Activated CD4-positive, alpha-beta T cell treated with anti-CD3 and anti-CD28 coated beads, Interleukin-2, amount 10 ng/mL, durations not matched to agents 7 days and 5 days (primary cell): ENCODE measurements at places on chromosomes 6 and 20.

- DNase-seq, result no peak
These were observed 175.9 kb downstream of the SOX4 start for GRCh38 chr6:21769405-21769861.

DNA sequence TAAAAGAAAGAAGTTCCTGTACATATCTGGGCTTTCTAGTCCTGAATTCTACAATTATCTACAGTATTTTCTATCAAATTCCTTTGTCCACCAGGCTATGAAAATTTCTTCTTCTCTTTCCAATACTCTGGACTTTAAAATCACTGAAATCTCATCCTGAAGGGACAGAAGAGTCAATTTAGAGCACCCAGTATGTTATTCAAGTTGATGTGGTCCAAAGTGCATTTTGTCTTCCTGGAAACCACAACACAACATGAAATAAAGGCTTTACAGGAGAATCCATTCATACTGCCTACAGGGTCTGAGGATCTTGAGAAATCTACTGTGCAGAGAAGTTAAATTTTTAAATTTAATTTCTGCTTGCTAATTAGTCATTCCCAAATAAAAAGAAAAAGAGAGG, 94.9 kb upstream of the ADGRF1 start:
- DNase-seq, result no peak

- DNase-seq, result no peak
These were observed 157.2 kb downstream of the CD83 start for GRCh38 chr6:14274546-14275492.

- peak; percentile 49 for DNase-seq
These were observed 38.5 kb downstream of the DLGAP4 start for GRCh38 chr20:36344517-36345132.

DNA sequence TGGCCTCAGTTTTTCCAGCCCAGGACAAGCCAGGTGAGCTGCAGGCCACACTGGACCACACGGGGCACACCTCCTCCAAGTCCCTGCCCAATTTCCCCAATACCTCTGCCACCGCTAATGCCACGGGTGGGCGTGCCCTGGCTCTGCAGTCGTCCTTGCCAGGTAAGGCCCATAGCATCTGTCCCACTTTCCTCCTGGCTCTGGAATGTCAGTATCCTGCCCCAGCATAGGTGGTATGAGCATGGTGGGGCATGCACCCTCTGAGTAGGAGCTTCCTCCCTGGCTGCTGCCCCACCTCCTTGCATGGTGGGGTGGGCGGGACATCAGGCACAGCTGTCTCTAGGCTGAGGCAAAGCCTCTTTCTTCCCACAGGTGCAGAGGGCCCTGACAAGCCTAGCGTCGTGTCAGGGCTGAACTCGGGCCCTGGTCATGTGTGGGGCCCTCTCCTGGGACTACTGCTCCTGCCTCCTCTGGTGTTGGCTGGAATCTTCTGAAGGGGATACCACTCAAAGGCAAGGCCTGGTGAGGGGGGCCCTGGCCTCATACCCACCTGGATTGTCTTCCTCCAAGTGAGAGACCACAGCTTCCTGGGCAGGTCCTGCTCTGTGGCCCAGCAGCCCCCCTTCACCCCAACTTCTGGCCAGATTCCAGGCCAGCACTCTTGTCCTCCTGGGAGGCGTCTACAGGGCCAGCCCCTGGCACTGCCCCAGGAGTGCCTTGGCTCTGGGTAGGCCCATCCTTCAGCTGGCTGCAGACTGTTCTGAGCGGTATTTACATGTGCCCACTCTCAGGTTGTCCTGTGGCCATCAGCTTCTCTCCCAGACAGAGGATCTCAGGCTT, 9.1 kb downstream of the PI16 start:
- DNase-seq, result peak; percentile 56

GRCh38 chr6:82143041-82143481, 104.5 kb downstream of the IBTK start:
- no peak for DNase-seq

- DNase-seq, result no peak
These were observed 2.4 kb downstream of the GMPR start for GRCh38 chr6:16240589-16241320.

GRCh38 chr6:100426241-100426640, 38.5 kb downstream of the SIM1 start:
- no peak for DNase-seq

GRCh38 chr6:24148154-24148570, 22.1 kb downstream of the NRSN1 start:
- DNase-seq, result no peak

- no peak for DNase-seq
These were observed 346.2 kb upstream of the IMPG1 start for GRCh38 chr6:76418560-76419223.

DNA sequence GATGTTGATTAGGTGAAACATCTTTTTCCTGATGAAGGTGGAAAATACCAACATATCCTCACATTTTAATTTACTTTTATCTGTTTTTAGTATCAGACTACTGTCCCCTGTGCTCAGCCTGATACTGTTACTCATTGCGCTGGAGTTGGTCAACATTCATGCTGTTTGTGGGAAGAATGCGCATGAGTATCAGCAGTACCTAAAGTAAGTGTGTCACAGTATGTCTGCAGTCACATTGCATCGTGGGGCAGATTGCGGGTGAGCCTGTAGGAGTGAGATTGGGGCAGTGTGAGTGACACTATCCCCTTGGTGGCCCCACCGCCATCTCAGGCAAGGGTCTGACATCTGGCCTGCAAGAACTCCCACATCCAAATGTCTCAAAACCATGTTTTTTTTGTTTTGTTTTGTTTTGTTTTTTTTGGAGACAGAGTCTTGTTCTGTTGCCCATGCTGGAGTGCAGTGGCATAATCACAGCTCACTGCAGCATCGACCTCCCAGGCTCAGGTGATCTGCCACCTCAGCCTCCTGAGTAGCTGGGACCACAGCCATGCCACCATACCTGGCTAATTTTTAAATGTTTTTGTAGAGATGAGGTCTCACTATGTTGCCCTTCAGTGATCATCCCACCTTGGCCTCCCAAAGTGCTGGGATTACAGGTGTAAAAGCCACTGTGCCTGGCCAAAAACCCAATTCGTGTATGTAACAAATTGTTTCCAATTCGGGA, 27.8 kb downstream of the ERMARD start:
- DNase-seq, result no peak

DNA sequence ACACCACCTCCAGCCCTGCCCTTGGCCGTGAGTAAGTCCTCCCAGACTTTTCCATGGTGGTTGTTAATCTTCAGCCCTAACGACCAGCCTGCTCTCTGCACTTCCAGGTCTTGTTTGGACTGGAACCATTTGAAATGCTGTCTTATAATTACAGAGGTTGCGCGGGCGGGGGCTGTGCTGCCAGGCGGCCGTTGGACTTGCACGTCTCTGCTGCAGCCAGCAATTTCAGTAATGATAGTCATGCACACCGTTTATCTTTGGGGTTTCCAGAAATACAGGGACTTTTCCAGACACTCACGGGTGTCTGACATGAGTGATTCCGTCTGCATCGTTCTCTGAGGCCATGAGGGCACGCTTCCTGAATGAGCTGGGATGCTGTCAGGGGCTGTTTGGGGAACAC, 118.2 kb downstream of the BMP7 start:
- no peak for DNase-seq

GRCh38 chr6:145963216-145964068, 716 bp downstream of the SHPRH start:
- peak; percentile 35 for DNase-seq

DNA sequence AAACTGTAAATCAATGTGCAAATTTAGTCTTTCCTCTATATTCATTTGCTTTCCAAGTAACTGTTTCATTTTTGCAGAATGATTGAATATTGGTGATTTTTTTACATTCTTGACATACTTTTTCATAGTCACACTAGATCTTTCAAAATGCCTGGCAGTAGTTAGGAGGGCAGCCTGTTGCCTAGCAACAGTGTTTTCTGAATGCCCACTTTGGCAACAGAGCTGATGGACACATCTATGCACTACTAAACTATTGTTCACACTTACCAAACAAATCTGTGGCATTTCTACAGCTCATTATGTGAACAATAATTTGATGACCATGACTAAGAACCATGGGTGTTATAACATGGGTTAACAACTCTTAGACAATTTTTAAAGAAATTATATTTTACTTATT, 438.0 kb upstream of the IMPG1 start:
- DNase-seq, result no peak

GRCh38 chr6:145707397-145707796, 27.9 kb downstream of the EPM2A start:
- no peak for DNase-seq

GRCh38 chr6:42220807-42221206, 3.1 kb upstream of the MRPS10 start:
- no peak for DNase-seq

DNA sequence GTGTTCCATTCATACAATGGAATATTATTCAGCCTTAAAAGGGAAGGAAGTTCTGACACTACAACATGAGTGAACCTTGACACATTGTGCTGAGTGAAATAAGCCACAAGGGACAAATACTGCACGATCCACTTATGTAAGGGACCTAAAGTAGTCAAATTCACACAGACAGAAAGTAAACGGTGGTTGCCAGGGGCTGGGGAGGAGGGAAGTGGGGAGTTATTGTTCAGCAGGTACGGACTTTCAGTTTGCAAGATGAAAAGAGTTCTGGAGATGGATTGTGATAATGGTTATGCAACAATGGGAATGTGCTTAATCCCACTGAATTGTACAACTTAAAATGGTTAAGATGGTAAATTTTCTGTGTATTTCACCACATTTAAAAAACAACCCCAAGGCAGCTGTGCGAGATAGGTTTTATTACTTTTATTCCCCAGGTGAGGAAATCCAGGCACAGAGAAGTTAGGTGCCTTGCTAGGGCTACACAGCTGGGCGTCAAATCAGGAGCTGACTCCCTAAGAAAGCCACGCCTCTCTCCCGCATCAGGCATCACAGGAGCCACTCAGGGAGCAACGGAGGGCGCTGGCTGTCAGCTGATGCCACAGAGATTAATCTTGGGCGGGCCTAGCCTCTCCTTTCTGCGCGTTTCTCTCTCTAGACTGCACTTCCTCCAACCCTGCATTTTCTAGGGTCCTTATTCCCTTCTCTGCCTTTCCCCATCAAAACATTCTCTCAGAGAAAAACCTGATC, 9.3 kb upstream of the TRAF3IP2 start:
- no peak for DNase-seq

DNA sequence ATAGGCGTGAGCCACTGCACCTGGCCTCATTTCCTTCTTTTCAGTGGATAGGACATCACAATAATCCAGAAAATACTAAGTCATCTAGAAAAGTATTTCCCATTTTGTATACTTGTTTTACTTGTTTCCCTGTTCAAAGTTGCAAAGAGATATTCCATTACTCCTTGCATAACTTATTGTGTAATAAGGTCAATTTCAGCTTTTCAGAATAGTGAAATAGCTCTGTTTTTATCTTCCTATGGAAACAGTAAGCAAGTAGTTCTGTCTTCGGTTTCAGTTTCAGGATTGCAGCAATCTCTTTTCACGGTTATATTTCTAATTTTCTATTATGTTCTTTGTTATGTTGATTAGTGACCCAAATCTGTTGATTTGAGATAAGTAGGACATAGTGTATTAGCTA, 6.0 kb downstream of the STX11 start:
- no peak for DNase-seq

- peak; percentile 38 for DNase-seq
These were observed 368.9 kb upstream of the JARID2 start for GRCh38 chr6:14876778-14877613.

- DNase-seq, result no peak
These were observed 43.2 kb downstream of the TFEB start for GRCh38 chr6:41692080-41692675.

DNA sequence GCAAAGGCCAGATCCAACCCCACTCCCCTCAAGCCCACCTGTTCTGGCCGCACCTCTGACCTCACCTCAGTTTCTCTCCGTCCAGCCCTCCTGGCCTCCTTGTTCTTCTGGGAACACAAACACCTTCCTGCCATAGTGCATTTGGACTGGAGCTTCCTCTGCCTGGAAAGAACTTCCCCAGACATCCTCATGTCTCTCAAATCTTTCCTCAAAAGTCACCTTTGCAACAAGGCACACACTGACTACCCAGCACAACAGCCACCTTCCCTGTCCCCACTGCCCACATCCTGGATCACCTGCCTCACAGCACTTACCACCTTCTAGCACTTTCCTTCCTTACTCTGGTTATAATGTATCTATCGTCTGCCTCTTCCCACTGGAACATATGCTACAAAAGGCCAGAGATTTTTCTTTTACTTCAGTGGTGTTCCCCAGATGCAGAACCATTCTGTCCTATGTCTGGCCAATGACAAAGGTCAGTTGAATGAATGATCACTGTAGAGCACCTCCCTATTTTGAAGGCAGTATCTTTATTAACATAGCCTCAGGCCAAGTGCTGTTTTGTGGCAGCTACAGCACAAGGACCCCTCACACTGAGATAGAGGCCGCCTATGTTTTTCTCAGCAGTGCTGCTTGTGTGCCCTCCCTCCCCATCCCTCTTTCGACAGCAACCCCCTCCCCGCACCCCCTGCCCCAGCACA, 4.1 kb downstream of the HLA-B start:
- no peak for DNase-seq

DNA sequence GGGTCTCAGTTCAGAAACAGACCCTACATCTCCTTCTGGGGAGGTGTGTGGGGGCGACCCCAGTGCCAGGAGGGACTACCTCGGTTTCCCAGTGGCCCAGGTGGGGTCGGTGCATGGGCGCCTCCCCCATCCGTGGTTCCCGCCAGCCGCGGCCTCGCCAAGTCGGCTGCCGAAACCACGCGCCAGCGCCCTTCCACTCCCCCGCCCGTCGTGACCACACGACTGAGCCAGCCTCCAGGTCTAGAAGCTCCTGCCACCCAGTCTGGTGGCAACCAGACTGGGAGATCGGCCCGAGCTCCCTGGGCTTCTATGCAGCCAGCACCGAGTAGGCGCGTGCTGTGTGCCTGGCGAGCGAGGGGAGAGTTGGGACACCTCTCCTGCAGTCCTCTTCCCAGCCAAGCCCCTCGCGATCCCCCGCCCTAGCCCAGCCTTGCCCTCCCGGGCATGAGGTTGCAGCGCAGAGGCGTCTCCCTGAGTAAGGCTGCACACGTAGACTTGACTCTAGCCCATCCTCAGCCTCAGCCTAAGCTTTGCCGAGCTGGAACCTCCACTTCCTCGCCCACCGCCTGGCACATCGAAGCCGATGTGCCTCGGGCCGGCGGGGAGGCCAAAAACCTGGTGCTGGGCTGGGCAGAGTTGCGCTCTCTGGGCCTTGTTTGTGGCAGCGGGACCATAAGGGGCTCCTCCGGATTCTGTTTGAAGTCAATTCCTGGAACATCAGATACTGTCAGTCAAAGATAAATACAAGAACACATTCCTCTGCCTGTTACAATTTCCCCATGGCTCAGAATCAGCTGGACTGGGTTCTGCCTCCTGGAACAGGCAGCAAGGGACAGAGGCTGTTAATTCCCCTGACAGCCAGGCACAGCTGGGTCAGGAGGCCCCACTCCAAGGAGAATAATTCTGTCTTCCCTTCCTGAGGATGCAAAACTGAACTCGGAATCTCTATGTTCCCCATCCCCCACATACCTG, 1.5 kb upstream of the CPNE5 start:
- DNase-seq, result peak; percentile 39
